ENCODE measurements at places on chromosomes 5 and 9.

- DNase-seq, result no peak
Observed at GRCh38 chr5:144102361-144102760, 68.1 kb downstream of the YIPF5 start.

DNA sequence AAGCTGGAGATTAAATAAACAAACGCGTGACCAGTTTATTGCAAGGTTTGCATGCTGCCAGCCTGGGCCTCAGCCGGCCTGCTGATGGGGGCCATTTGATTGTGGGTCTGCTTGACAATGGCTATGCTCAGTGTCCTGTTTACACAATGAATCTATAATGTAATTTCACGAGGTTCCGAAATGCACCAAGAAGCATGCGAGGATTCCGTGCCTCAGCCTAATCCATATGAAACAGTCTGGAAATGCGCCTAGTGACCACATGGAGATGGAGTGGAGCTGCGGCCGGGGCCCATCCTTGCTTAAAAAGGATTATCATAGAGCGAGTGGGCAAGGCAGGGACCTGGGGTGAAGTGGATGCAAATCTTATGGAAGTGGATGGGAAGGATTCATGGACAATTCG, 382.4 kb downstream of the CDK5RAP2 start:
- DNase-seq, result no peak

- no peak for DNase-seq
Observed at GRCh38 chr9:124273427-124274160, 15.8 kb downstream of the NEK6 start.

DNA sequence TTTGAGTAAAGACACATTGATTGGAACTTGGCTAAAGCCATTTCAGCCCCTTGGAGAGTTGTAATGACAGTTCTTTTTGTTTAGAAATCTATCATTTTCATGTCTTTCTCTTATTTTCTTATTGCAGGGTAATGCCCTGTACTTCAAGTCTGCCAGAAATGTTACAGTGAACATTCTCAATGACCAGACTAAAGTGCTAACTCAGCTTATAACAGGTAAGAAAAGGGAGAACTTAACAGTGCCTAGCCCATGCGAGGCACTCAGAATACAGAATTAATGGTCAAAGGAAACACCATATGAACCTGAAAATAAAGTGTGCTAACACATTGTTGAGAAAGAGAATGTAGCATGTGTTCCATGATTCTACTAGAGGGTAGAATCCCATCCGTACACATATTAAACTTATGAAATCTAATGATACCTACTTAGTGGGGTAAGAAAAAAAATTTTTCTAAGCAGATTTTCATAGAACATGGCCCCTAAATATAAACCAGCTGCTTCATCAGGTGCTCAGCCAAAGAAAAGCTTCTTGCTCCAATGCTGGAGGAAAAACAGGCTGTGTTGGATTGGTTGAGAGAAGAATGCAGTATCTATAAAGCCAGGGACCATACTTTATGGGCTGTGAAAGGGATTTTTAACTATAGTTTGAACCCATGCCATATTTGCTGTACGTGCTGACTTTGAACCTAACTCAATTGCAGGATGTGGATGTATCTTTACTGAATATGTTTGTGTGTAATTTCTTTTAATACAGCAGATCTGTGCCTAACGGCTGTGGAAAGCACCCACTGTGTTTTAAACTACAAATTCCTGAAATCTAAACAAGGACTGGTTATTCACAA, 260.8 kb upstream of the PPP1R2B start:
- no peak for DNase-seq

DNA sequence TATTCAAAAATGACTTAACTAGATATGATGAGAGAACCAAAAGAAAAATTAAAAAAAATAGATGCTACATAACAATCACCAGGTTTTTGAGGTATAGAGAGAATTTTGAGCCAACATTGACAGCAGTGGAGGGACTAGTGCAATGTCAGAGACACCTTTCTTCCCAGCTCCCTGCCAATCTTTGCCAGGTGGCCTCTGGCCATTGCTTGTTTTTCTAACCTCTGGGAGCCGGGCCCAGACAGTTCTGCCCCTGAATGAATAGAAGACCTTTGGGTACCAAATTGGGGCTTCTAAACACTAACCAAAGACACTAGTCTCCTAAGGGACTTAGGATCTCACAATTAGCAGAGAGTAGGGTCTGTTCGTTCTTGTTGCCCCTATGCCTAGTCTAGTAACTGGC, 33.4 kb downstream of the FOXD1 start:
- no peak for DNase-seq

- peak; percentile 86 for DNase-seq
Observed at GRCh38 chr9:98796364-98797101, at the start of gene ANKS6. TSS of gene ANKS6 (minus strand) at chr9:98796555. CDS start at chr9:98796491, 64 bp downstream.

- no peak for DNase-seq
Observed at GRCh38 chr9:89680547-89681467, 76.0 kb downstream of the GADD45G start.

GRCh38 chr9:14756291-14756690, 33.8 kb upstream of the CER1 start:
- no peak for DNase-seq

- DNase-seq, result no peak
Observed at GRCh38 chr5:140356853-140357725, 2.9 kb upstream of the SLC4A9 start.

DNA sequence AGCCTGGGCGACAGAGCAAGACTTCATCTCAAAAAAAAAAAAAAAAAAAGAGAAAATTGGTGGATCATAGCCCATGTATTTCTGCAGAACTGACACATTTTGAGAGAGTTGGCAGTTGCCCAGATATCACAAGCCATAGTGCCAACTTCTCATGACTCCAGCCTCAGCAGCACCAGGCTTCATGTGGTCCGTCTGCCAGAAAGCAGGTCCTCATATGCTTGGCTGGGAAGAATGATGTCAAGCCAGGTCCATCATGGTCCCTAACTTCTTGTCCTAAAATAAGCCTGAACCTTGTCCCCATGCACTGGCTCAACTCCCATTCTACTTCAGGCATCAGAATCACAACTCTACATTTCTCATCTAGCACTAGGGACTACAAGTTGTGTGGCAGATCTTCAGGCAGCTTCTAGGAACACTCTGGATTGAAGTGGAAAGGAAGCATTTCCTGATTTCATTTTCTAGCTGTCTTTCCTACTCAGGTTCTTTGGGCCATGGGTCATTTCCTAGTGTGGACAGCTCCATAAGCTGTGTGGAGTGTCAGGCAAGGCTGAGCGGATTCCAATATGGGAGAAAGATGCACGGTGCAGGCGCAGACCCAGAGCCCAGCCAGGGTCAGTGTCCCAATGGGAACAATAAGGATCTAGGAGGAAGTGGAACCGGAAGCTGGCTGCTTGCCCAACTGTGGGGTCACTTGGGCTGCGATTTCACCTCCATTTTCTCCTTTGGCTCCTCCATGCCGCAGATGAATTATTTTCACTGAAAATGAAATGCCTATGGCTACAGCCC, 90.1 kb downstream of the LMNB1 start:
- DNase-seq, result no peak

DNA sequence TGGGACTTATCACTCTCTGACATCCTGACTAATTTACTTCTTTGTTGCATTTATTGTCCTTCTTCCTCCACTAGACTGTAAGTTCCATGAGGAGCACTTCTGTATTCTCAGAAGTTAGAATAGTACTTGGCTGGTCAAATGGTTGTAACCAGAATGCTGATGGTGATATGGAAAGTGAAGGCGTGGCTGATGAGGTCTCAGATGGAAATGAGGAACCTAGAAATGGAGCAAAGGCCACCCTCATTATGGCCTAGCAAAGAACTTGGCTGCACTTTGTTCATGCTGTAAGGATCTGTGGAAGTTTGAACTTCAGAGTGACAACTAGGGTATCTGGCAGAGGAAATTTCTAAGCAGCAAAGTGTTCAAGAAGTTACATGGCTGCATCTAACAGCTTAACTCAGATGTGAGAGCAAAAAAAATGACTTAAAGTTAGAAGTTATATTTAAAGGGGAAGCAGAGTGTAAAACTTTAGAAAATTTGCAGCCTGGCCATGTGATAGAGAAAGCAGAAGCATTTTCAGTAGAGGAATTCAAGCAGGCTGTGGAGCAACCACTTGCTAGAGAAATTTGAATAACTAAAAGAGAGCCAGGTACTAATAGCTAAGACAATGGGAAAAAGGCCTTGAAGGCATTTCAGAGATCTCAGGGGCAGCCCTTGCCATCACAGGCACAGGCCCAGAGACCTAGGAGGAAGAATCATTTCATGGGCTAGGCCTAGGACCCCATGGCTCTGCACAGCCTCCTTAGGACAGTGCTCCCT, 14.9 kb upstream of the SLC22A5 start:
- no peak for DNase-seq

- no peak for DNase-seq
Observed at GRCh38 chr5:102835717-102836116, 80.6 kb downstream of the PAM start.

GRCh38 chr5:177103523-177104253, 17.0 kb downstream of the FGFR4 start:
- no peak for DNase-seq

DNA sequence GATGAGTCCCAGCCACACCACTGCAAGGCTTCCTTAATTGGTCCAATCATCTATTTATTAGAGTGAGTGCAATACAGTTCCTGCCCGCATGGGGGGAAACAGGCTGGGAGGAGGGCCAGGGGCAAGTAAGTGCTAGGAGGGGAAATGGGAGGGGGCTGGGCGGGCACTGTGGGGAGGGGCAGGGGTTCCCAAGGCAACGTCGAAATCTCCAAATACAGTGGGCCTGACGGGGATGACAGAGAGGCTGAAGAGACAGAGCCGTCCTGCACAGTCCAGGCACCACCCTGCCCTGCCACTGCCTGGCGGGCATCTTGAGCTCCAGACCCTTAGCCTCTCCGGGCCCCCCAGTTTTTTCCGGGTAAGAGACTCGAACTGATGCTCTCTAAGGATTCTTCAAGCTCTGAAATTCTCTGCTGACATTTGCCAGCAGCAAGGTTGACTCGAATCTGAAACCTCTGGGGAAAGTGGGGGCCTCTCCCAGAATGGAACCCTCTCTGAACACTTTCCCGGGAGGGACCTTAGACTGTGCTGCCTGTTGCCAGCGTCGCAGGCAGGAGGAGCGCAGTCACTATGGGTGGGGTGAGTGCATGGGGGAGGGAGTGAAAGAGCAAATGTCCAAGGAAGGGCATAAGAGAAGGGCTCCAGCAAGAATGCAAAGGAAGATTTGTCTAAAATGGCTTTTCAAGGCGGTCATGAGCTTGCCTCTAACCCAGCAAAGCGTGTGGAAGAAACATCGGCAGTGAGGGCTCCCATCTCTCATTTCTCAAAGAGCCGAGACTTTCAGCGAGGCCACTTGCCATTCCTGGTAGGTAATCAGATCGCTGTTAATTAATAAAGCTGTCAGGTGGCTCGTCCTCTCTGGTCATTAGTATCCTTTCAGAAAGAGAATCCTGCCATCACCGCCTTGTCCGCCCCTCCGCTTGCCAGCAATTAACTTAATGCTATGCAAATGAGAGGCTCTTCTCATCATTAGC, 99.0 kb downstream of the GTF3C4 start:
- peak; percentile 35 for DNase-seq

DNA sequence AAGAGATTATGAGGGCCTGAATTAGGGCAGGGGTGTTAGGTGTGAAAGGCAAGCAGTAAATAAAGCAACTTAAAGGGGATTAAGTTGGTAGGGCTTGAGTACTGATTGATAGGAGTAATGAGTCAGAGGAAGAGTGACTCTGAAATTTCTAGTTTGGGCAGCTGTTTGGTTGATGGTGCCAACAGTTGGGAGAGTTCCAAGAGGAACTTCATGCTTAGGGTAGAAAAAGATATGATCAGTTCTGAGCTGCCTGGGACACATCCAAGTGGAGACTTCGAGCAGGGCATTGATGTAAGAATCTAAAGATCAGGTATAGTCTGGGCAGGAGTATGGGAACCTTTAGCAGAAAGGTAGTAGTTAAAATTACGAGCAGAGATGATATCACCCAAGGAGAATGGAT, 10.2 kb downstream of the MAMDC2 start:
- DNase-seq, result no peak

GRCh38 chr9:91164724-91165520, 196.8 kb downstream of the AUH start:
- DNase-seq, result no peak

- DNase-seq, result no peak
Observed at GRCh38 chr5:159971514-159971913, 37.4 kb upstream of the TTC1 start.

DNA sequence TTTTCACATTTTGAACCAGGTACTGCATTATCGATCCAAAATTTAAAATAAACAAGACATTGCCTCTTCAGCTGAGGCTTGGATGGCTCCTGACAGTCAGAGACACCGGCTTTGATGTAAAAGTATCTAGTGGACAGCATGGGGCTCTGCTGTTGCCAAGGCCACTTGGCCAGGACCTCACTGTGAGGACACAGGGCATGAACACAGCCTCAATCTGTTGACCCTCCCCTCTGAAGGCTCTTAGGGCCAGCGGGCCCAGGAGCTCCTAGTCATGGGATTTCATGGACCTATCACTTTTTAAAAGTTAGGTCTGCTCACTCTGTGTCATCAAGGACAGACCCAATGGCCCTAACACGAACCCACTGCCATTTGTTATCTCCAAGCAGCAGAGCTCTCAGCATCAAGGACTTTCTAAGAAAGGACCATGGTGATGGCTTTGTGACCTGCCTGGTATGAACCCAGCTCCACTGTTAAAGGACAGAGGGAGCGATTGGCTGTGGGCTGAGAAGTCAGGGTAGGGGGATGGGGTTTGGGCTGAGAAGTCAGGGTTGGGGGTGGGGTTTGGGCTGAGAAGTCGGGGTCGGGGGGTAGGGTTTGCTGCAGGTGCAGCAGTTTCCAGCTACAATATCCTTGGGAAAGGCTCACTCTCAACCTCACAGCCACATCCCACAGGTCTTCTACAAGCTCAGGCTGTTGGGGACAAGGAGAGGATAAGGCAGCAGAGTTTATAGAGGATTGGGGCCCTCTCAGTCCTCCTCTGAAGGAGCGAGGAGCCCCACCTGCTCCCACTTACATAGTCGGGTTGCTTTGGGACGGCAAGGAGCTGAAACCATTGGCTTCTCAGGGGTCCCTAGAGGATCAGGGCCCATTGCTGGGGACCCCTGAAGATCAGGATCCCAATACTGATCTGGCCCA, 146.8 kb downstream of the BARX1 start:
- DNase-seq, result no peak

GRCh38 chr9:37508834-37509206, 23.1 kb downstream of the POLR1E start:
- no peak for DNase-seq

GRCh38 chr5:169723103-169723831, 86.2 kb downstream of the DOCK2 start:
- no peak for DNase-seq

DNA sequence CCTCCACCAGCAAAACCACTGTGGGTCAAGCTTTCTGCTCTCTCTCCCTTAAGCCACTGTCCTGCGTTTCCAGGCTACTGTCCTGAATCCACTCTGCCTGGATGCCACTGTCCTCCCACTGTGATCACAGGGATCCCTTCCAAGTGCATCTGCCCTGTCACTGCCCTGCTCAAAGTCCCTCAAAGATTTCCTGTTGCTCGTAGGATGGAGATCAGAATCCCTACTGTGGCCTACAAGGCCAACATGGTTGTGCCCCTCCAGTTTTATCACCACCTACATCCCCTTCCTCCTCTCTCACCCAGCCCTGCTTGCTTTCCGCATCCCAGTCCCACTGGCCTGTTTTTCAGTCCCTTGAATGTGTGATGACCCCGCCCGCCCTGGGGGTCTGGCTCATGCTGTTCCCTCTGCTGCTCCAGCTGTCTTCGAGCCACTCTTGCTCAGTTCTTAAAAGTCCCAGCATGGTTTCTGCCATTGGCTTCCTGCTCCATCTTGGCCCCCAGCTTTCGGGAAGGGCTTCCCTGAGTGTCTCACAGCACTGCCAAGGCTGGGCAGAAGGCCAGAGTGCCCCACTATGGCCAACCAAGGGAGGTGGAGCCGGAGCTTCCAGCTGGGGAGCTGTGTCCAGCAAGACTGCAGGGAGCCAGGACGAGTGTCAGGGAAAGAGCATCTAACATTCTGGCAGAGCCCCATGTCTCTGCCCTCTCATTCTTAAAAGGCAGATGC, 12.9 kb upstream of the FRRS1L start:
- no peak for DNase-seq

Data from stimulated activated CD4-positive, alpha-beta T cell treated with anti-CD3 and anti-CD28 coated beads, TNF-alpha, amount 100 ng/mL, for 1 hour (primary cell).